ENCODE measurements at places on chromosomes 6 and 20. TPM values are rescaled to one million over a fixed set of nuclear protein-coding genes. Genes with fewer than 3 reads are reported as not detected.

- DNase-seq = no peak
Observed at GRCh38 chr20:31587545-31588389, 17.3 kb upstream of the ID1 start.

- DNase-seq = no peak
Observed at GRCh38 chr20:10919396-10920140, 245.8 kb upstream of the JAG1 start.

DNA sequence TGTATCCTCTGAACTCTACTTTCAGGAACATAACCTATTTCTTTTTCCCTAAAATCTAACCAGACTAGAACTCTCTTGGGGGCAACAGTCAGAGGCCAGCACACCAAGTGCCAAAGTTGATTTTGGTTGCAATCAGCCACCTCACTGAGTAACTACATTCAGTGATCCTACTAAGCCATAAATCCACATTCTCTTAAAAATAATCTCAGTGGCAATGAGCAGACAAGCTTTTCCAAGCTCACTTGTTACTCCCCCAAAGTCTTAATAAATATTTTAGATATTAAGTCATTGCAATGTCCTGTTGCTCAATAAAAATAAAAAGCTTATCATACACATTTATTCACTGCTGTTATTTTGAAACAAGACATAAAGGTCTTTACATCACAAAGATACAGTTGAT lies 9.8 kb downstream of the RGS17 start:
- DNase-seq = no peak

GRCh38 chr6:159633196-159633595 lies 59.8 kb downstream of the SOD2 start:
- DNase-seq = peak; percentile 8

DNA sequence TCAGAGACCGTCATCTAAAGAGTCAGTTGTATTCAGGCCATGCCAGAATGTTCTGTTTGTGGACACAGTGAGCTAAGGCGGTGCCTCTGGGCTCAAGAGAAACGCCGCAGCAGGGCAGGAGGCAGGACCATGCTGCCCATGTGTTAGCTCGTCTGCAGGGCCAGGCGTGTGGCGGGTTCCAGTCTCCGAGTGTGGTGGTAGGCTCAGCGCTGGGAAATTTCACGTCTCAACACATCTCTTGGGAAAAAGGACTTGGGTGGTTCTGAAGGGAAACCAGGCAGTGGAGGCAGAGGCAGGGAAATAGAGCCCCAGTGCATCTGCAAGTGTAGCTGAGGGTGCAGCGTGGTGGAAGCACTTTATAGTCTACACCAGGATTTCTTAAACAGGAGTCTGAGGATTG lies 56.9 kb upstream of the TAGAP start:
- no peak for DNase-seq

DNA sequence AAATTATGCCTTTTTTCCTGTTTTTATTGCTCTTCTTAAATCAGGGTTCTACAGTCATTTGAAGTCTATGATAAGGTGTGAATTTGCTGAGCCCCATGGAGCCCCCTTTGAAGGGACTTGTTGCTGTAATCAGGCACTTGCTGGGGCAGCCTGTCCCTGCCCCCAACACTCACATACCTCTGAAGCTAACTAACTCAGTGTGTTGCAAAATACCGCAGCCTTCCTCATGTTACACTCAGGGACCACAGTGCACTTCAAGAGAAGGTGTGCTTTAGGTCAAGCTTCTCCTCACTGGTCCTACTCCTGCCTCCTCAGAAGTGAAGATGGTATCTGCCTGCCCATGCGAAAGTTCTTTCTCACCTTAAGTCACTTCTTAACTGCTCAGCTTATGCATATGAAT lies 66.1 kb upstream of the GLP1R start:
- no peak for DNase-seq

- DNase-seq = no peak
Observed at GRCh38 chr6:70524721-70525286, 41.9 kb upstream of the SDHAF4 start.

DNA sequence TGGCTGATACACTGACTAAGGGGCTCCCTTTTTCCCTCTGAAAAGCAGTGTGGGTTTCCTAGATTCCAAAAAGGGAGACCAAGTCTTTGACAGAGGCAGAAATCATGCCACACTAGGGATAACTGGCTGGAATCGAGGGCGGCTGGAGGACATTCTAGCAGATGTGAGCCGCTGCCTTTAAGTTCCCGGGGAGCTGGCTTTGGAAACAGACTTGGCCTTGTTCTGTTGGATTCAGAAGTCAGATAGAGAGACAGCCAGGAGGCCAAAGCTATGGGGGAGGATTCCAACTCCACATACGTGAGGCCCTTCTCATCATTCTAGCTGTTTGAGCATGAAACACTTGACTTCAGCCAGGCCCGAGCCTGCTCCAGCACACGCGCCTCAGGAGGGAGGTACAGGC lies 109.9 kb upstream of the FOXC1 start:
- no peak for DNase-seq

DNA sequence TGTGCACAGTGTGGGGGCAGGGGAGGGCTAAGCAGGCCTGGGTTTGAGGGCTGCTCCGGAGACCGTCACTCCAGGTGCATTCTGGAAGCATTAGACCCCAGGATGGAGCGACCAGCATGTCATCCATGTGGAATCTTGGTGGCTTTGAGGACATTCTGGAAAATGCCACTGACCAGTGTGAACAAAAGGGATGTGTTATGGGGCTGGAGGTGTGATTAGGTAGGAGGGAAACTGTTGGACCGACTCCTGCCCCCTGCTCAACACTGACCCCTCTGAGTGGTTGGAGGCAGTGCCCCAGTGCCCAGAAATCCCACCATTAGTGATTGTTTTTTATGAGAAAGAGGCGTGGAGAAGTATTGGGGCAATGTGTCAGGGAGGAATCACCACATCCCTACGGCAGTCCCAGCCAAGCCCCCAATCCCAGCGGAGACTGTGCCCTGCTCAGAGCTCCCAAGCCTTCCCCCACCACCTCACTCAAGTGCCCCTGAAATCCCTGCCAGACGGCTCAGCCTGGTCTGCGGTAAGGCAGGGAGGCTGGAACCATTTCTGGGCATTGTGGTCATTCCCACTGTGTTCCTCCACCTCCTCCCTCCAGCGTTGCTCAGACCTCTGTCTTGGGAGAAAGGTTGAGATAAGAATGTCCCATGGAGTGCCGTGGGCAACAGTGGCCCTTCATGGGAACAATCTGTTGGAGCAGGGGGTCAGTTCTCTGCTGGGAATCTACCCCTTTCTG lies 44.0 kb upstream of the TTPAL start:
- no peak for DNase-seq

GRCh38 chr6:2876210-2877056 lies 26.7 kb downstream of the SERPINB9 start:
- DNase-seq = peak; percentile 12

- no peak for DNase-seq
Observed at GRCh38 chr6:104312851-104313250, 546.9 kb downstream of the HACE1 start.

GRCh38 chr6:30260036-30260504 lies 46.9 kb upstream of the TRIM26 start:
- no peak for DNase-seq

- DNase-seq = no peak
Observed at GRCh38 chr6:78460711-78461110, 406.6 kb upstream of the IRAK1BP1 start.

DNA sequence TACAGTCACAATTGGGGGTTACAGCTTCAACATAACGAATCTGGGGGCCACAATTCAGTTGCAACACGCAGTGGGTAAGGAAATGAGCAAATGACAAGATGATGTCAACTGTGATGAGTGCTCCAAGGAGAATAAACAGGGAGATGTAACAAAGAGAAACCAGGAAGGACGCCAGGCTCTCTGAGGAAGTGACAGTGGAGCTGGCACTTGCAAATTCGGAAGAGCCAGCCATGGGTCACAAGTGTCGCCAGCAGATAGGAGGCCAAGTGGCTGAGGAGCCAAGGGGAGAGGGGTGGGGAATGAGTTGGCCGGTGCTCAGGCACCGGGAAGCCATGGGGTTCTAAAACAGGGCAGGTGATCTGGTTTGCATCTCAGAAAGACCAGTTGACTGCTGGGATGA lies 136.4 kb downstream of the EYA2 start:
- DNase-seq = no peak

DNA sequence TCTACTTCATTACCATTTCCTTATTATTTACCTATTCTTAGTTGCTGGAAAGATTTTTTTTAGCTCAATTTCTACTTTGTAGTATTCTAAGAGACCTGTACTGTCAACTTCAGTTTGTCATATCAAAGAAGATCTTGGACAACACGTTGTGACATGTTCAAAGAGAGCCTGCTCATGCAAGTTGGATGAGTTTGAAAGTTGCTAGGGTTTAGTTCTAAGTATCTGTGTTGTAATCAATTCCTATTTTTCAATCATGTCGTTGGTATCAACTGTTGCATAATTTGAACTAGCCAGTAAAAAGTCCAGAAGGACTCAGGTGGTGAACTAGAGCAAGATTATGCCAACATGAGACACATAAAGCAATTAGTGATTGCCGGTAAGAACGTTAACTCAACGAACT lies 30.2 kb downstream of the PKIB start:
- DNase-seq = no peak

- DNase-seq = no peak
Observed at GRCh38 chr20:38847840-38848239, 42.3 kb downstream of the PPP1R16B start.

DNA sequence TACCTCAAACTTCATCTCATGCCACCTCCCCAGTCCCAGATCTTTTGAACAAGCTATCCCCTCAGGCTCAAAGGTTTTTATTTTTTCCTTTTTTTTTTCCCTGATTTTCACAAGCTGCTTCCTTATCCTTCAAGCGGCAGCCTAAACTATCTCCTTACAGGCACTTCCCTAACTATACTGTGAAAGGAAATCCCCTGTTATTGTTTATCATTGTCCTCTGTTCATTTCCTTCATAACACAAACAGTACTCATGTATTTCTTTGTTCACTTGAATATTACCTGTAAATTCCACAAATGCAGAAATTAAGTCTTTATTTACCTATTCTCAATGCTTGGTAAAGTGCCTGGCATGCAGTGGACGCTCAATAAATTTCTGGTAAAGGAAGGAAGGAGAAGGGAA lies 48.9 kb downstream of the ME1 start:
- DNase-seq = no peak

- DNase-seq = no peak
Observed at GRCh38 chr6:150764334-150765066, 101.0 kb upstream of the MTHFD1L start.

GRCh38 chr6:76779068-76779467 lies 684.2 kb downstream of the HTR1B start:
- DNase-seq = no peak

- no peak for DNase-seq
Observed at GRCh38 chr20:47102629-47103028, 208.0 kb downstream of the EYA2 start.

GRCh38 chr20:18477218-18477617 lies 10.0 kb downstream of the POLR3F start:
- DNase-seq = no peak

- peak; percentile 68 for DNase-seq
Observed at GRCh38 chr20:62587757-62588402, 54.4 kb upstream of the SLCO4A1 start.

- DNase-seq = no peak
Observed at GRCh38 chr20:33407251-33407650, 5.9 kb upstream of the CDK5RAP1 start.

GRCh38 chr20:5845681-5846615 lies 95.7 kb downstream of the SHLD1 start:
- DNase-seq = no peak

DNA sequence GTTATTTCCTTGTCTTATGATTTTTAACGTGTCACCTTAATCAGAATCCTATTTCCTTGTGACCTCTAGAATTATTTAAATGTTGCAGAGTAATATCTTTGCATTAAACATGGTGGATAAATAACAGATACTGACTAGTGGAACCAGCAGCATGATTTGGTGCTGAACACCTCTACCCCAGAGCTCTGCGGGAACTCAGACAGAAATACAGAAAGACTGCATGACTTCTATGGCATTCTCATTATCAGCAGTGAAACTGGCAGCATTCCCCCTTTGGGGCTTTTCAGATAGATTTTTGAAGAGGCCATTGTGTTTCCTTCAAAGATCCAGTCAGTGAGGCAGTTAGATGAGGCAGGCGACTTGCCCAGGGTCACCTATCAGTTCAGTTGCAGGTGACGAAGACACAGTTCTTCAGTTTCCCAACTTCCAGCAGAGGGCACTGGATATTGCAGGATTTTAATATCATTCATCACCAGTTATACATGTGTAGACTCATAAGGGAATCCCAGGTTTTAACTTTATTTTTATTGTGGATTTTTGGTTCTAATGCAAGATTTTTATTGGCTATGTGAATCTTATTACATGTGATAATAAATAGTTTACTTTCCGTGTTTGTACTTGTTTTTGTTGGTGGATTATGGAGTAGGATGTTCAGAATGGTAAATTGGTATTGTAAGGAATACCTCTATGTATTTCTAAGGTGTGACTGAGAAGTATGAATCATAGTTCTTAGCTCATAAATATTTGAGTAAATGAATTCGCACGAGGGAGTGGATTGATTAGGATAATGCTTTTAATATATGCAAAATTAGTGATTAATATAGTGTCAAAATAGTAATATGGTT lies 81.3 kb downstream of the AFDN start:
- DNase-seq = no peak

DNA sequence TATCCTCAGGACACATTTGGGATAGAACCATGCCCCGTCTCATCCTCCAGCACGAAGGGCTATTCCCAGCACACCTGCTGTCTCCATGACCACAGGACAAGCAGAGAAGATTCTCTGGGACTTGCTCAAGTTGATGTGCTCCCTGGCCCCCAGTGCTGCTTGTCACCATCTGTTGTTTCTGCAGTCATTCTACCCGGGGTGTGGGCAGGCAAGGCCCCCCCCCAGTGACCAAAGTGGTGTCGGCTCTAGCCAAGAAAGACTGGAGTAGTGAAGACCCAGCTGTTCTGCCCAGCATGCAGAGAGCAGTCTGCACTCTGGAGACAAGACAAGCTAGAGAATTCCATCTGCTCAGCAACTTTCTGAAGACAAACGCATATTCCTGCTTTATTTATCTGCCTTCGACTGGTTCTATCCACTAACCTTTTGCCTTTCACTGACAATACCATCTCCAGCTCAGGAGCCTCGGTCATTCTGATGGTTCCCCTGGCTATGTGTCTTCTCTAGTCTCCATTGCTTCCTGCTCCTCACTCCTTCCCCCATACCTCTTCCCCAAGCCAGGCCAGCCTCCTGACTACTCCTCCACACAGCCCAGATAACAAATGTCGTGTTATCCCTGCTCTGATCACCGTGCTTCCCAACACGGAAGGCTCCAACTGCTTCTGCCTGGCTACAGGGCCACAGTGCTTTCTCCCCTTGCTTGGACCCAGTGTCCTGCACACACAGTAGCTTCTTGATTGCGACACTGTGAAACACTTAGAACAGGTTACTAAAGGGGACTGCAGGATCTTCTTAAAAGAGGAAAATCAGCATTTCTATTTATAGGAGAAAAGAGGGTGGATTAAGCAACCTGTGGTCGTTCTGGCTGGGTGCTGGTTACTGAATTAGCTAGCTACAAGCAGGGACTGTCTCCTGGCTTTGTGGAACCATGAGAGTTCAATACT lies 86.7 kb upstream of the EMILIN3 start:
- no peak for DNase-seq

PAK1IP1 gene
- 4.0 TPM for total RNA-seq

PACRG gene
- 5.7 TPM for total RNA-seq

CDKN1A gene
- total RNA-seq = 16.4 TPM

C6orf58 gene
- total RNA-seq = not detected

IL17F gene
- total RNA-seq = not detected

STMND1 gene
- not detected for total RNA-seq

POM121L2 gene
- not detected for total RNA-seq

GPX5 gene
- total RNA-seq = not detected

EPB41L1 gene
- 1.3 TPM for total RNA-seq

GZF1 gene
- 56.6 TPM for total RNA-seq

SAPCD1 gene
- 0.27 TPM for total RNA-seq

SMPD2 gene
- total RNA-seq = 33.4 TPM

SLC17A2 gene
- not detected for total RNA-seq
